ENCODE measurements at places on chromosomes 5 and 9.

- peak; percentile 37 for DNase-seq
Measured at GRCh38 chr5:135135530-135136226, 101.7 kb upstream of the PITX1 start.

DNA sequence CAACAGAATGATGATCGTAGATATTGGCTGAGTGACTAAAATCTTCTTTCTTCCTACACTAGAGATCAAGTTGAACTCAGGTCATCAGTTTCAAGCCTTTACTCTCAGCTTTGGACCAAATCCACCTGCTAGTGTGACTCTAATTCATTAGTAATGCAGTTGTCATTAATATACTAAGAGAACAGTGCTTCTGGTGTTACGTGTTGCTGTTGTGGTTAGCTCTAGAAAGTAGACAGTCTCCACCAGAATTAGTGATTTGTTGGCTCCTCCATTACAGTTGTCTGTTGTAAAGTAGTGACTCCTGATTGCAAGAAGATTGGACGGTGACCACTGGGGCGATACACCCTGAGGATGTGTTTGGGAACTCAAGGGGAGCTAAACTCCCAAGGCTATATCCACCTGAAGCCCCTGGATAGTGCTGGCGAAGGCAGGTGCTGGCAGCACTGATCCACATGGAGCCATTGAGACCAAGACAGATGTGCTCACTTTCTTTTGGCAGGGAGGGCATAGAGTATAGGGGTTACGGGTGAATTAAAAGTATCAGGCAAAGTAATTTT is 3.1 kb downstream of the CAMK4 start:
- DNase-seq = no peak

DNA sequence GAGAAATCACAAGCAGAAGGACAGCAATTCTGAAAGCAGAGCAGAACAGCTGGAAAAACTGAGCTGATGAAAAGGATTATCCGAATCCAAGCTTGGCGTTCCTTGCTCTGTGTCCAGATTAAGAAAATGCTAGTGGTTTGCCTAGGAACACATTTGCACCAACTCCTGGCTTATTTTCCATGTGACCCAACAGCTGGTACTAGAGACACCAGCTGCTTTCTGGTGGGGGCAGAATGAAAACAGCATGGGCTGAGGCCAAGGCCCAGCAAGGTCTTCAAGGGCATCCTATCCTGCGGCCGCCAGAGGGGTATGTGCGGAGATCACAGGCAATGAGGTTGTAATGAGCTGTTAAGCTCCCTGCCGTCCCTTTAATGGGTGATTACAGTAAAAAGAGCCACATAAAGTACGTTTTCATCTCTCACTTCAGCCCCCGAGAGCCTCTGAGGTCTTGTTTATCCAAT is 131.5 kb downstream of the DOCK8 start:
- DNase-seq = no peak

- peak; percentile 19 for DNase-seq
Measured at GRCh38 chr9:101029315-101030085, 973 bp downstream of the PLPPR1 start.

DNA sequence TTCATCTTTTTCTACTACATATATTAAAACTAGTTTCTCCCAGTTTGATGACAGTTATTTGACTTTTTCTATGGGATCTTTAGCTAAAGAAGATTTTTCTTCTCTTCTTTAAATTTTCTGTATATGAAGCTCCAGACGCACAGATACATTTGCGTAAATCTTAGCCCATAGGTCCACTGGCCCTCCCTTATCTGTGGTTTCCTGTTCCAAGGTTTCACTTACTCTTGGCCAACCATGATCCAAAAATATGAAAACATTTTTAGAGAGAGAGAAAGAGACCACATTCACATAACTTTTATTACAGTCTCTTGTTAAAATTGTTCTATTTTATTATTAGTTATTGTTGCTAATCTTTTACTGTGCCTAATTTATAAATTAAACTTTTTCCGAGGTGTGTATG is 270.2 kb upstream of the DAPK1 start:
- no peak for DNase-seq

DNA sequence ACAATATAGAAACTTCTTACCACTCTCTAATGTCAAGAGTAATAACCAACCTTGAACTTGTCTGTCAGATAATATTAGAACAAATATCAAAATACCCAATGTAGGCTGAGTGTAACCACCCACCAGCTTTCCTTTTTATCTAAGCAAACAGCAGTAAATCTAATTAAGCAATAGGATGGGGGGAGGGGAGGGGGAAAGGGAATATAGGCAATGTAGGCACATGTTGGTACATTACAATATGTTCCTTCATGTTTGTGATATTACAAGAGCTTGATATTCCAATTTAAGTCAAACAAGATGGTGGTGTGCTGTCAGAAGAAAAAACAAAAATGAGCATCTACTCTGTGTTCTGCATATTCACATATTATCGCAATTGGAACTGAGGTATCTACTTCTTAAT is 158.2 kb downstream of the DENND1A start:
- DNase-seq = no peak

DNA sequence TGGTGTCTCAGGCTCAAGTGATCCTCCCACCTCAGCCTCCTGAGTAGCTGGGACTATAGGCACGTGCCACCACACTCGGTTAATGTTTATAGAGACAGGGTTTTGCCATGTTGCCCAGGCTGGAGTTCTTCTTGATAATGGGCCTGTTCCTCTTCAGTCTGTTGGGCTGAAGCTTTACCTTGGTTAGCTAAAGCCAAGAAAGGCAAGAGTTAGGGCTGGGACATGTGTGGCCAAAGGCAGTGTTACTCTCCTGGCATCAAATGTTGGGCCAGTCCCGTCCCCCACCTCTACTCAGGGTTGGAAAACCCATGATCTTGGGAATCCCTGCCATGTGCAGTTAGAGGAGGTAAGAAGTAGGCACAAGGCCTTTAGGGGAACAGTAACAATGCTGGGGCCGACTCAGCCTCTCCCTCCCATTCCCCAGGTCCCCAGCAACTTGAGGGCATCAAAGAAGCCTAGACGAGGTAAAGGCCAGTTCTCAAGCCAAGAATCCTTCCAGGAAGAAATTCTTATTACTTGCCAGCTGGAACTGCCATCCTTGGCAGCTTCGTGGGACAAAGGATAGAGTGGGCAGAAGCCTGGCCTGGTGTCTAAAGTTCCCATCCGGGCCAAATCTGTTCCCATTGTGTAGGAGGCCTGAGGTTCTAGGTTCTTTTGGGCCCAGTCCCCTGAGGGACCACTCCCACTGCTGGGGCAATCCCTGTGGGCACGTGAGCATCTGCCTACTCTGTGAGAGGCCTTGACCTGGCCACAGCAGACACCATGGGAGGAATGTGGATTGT is 4.5 kb downstream of the EGR1 start:
- DNase-seq = no peak

- DNase-seq = no peak
Measured at GRCh38 chr5:115683081-115683480, 57.2 kb upstream of the TMED7 start.

GRCh38 chr5:77995793-77996409 is 219.8 kb upstream of the TBCA start:
- no peak for DNase-seq

GRCh38 chr5:56668996-56669395 is 146.4 kb upstream of the MAP3K1 start:
- DNase-seq = no peak

- peak; percentile 92 for DNase-seq
Measured at GRCh38 chr5:154117050-154117449, 73.5 kb upstream of the GALNT10 start.

- no peak for DNase-seq
Measured at GRCh38 chr5:148790545-148791333, 35.7 kb upstream of the ADRB2 start.

DNA sequence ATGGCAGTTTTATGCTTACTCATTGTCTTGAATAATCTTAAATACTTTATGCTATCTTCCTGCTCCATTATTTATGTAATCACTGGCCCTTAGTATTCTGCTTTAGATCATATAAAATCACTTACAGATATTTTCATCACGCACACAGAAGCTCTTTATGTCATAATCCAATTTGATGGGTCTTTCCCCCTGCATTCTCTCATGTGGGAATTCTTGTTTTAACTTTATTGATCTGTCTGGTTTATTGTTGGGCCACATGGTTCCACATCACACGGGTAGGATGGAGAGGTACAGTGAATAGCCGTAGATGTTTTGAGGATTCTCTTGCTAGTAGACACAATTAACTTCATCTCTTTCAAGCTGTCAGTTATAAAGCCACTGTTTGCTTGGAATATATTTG is 27.0 kb downstream of the PLPPR1 start:
- DNase-seq = no peak

- no peak for DNase-seq
Measured at GRCh38 chr9:137581361-137582285, 2.9 kb upstream of the DPH7 start.

GRCh38 chr5:154364771-154365170 is 81.0 kb upstream of the SAP30L start:
- DNase-seq = no peak

DNA sequence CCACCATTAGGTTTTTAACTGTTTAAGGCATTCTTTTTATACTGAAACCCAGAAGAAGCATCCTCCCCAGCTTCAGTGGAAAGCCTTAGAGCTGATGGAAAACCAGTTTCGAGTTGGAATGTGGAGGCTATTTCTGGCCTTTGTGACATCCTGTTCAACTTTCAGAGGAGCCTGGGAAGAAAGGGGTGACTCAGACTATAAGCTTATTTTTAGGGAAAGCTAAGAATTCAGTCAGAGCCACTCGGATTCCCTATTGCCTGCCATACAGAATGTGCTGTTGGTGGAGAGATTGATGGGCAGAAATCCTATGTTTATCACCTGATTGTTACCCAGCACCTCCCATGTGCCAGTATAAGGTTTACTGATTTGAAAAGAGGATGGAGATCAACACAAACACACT is 19.8 kb downstream of the PALM2AKAP2 start:
- DNase-seq = no peak

DNA sequence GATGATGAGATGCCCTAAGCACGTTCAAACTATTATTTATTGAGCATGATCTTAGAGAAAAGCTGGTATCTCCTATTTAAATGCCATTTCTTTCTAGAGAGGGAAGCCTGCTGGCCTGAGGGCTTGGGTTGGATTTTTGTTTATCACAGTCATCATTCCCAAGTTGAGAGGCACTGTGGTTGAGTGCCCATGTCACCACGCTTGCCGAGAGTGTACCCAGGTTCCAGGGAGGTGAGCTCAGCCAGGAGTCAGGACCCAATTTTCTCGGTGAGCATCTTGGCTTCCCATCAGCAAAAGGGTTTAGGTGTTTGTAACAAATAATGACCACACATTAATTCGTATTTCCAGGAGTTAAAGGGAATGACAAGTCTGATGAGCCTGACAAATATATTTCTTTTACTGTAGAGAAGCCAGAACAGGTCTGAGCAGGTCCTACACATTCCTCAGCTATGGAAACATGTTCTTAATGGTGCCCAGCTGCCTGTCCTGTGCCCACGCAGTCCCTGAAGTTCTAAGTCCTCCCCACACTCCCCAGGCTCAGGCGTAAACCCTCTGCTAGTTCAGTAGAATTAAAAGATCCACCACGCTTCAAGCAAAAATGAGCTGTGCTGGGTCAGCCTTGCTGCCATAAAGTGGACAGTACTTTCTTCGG is 258.9 kb upstream of the IRX2 start:
- DNase-seq = no peak

DNA sequence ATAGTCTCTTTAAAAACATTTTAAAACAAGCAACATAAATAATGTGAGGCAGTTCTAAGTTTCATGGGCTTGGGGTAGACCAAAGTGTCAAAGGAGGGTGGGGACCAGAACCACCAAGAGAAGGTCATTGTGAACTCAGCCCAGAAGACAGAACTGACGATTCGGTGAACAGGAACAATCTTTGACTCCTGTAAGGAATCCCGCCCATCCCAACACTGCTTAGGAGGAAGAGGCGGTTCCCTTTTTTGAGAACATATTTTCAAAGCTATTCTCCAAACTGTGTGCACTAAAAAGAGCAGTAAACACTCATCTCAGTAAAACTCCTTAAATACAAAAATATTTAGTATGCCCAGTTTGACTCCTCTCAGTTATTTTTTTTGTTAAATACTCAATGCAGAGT is 176.5 kb upstream of the TLE4 start:
- no peak for DNase-seq

- no peak for DNase-seq
Measured at GRCh38 chr9:80649001-80649420, 1040.3 kb downstream of the TLE1 start.

- no peak for DNase-seq
Measured at GRCh38 chr5:111935009-111935408, 178.0 kb upstream of the NREP start.

DNA sequence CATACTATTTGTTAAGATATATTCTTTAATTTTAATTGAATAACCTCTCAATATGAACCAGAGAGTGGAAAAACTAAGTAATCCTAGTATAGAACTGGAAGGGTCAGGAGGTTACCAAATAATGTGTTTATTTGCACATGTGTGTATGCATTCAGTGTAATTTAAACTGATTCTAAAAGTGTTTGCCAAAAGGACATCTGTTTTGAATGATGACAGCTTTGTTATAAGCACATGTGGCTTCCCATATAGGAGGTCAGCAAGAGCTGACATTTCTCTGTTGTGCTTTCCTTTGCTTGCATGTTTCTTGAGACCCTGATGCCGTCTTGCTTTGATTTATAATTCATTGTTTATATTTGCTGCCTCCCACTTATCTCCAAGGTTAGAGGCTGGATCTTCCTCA is 383.4 kb downstream of the BRINP1 start:
- DNase-seq = no peak

DNA sequence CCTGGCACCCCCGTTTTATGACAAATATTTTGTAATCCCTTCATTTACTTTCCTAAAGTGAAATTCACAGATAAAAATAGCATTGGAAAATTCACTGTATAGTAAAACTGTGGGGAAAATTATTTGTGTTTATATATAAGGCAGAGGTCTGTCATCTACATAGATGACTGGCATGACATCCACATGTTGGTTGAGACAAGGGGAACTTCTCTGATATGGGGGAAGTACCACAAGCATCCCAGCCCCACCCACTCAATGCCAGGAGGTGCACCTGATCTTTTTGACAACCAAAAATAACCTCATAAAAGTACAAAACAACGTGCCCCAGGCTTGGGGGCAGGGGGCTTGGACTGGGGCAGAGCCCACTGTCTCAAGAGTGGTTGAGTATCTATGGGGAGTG is 6.3 kb upstream of the TDRD7 start:
- DNase-seq = no peak

All from NCI-H146 (cell line).